ENCODE measurements at places on chromosomes 5 and 9. TPM values are rescaled to one million over a fixed set of nuclear protein-coding genes. Genes with fewer than 3 reads are reported as not detected.

SYNPO gene
- total RNA-seq, result 2.0 TPM

TMC1 gene
- total RNA-seq, result under 0.01 TPM

PTGS1 gene
- 18.6 TPM for total RNA-seq

CD74 gene
- 0.94 TPM for total RNA-seq

SLC34A1 gene
- total RNA-seq, result not detected

CFAP77 gene
- not detected for total RNA-seq

RMRP gene
- total RNA-seq, result 134,448 TPM

SLC36A2 gene
- total RNA-seq, result not detected

FAM169A gene
- 0.17 TPM for total RNA-seq
